NCI-H2029 (cell line): ENCODE measurements at places on chromosomes 1 and 21.

DNA sequence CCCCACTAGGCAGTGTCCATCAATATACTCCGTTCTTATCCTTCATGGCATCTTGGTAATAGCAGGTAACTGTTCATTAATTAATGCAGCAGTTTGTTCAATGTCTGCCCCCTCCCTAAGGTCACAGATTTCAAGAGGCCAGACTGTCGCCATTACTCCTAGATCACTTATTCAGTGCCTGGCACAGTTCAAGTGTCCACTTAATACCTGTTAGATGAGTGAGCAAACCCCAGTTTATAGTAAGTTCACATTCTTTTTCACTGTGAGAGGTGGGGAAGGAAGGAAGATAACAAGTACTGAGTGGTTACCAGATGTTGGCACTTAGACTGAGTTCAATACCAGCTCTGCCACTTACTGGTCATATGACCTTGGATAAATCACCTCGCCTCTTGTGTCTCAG lies 36.4 kb downstream of the OPRD1 start:
- DNase-seq = no peak

DNA sequence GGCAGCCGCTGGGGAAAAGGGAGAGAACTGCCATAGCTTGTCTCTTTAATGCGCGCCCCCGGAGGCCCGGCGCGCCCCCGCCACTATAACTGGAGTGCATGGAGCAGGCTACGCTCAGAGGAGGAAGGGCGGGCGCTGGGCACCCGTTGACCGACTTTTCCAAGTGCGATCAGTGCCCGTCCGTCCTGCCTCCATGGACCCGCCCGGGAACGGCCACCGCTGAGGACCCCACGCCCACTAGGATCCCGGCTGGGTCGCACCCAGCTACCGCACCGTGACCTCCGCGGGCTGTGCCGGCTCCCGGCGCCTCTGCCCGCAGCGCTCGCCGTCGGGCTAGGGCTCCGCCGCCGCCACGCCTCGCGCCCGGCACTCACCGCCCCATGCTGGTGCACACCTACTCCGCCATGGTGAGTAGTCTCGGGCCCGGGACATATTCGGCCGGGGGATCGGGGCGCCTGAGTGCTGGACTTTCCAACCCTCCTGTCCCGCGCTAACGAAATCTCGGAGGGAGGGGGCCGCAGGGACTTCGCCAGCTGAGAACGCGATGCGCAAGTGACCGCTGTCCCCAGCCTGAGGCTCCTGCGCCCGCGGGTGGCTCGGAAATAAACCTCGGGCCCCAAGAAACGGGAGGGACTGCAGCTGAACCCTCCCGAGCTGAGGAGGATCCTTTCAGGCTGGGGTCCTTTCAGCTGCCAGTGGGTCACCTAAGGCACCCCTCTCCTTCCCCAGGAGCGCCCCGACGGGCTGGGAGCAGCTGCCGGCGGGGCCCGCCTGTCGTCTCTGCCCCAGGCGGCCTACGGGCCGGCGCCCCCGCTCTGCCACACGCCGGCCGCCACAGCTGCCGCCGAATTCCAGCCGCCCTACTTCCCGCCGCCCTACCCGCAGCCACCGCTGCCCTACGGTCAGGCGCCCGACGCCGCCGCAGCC lies at the start of gene TFAP2E:
TFAP2E (plus strand) TSS at position 117 of the 927 bp plus-strand sequence; CDS start at position 381, 264 bp downstream.
- DNase-seq = peak; percentile 12

DNA sequence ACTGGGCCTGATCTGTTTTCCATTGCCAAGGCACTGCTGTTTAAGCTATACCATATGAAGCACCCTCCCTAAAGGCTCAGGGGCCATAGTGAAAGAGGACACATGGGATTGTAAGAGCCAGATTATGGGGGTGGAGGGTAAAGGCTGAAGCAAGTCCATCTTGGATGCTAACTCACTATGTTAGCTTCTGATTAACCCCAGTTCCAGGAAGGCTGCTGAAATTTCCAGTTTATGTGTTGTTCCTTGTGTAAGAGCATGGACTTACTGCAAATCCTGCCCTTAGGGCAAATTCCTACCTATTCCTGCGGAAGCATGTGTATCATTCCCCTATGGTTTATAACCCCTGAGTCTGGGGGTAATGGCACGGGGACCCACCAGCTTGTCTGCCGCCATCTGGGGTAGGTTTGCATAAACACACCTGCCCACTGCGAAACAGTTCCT lies 91.8 kb upstream of the SERBP1 start:
- DNase-seq = no peak

DNA sequence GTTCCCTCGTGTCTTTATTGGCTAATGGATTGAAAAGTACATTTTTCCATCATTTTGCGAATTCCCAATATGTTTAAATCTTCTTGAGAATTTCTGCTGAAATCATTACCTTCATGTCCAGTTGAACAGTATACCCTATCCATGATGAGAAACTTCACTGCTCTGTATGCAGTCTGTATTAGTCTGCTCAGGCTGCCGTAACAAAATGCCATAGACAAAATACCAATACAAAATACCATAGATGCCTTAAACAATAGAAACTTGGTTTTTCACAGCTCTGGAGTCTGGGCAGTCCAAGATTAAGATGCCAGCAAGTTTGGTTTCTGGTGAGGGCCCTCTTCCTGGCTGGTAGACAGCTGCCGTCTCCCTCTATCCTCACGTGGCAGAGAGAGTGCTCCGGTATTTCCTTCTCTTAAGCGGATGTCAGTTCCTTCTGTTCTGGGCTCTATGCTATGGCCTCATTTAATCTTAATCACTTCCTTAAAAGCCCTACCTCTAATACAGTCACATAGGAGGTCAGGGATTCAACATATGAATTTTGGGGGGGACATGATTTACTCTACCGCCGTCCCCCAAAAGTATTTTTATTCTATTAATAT lies 27.0 kb downstream of the CXADR start:
- no peak for DNase-seq

- no peak for DNase-seq
Measured at GRCh38 chr1:72827278-72827677, 544.9 kb upstream of the NEGR1 start.

DNA sequence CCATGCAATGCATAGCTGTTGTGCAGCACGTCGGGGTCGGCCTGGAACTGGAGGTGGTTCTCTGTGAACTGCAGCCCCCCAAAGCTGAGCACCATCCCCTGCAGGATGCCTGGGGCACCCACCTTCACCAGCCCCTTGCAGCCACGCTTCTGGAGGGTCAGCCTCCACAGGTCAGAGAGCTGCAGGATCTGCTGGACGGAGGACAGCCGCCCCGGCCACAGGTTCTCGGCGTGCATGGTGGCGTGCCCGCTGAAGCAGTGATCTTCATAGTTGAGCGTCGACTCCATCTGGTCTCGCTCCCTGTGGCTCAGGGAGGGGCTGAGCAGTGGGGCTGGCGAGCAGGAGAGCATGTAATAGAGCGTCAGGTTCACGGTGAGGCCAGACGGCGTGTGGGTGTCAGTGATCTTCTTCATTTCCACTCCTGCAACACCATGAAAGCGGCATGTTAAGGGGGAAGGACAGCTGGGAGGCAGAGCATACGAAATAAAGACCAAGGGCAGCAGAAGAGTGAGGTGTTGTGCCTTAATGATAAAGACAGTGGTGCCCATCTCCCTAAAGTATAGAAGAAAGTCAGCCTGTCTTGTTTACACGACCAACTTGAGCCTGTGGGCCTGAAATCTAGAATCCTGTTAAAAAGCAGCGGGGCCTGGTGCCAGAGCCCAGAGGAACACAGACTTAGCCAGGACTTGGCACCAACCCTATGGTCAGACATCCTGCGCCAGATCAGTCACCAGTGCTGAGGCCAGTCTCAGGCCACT lies 3.0 kb downstream of the KIAA2013 start:
- no peak for DNase-seq

- DNase-seq = no peak
Measured at GRCh38 chr1:23578311-23578996, 19.2 kb upstream of the ID3 start.

DNA sequence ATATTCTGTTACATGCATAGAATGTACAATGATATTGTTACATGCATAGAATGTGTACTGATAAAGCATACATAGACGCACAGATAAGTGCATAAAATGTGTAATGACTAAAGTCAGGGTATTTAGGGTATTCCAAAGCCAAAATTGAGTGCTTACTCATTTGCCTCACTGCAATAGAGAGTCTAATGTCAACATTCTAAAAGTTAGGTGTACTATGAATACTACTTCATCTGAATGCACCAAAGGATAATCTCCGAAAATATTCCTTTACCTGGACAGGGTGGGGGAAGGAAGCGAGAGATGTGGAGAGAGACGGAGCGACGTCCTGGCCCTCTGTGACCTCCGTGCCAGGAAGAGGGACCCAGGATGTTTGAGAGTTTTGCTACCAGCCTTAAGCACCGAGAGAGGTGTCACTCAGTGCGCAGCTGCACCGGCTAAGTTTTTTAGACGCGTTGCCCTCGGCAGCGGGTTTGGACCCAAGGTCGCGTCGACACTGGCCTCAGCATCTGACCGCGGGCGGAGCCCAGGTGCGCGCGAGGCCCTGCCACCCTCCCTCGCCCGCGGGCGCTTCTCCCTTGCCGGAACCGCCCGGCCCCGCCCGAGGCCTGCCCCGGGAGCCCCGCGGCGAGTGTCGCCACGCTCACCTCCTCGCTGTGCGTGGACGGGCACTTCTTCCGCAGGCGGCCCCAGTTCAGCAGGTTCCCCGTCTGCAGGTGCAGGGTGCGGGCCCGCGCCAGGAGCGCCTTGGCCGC lies 660 bp downstream of the GCLM start:
- DNase-seq = peak; percentile 29

DNA sequence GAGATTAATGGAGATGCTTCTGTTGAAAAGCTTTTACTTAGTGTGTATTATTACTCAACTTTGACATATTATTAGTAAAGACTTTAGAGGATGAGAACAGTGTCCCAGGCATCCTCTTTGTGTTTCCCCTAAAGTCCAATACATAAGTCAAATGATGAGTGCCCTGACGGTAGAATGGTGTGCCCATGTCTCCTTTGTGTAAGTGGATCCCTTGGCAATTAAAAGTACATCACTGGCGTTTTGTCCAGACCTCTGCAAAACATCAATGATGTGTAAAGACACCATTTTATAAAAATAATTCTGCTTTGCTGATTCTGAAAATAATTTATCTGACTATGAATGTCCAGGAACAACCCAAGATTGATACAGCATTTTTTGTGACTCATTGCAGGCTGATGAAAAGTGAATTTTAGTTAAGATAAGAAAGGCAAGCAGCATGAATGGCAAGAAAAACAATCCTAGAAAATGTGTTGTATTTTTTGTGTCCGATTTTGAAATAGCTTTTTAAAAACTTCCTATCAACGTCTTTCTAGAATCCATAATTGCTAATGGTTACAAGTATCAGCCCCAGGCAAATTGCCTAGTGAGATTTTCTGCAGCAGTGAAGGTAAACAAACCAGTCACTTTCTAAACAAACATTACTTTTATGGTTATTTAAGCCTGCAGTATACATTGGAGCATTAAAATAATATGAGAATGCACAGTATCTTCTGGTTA lies 251.5 kb downstream of the PTPRC start:
- no peak for DNase-seq

DNA sequence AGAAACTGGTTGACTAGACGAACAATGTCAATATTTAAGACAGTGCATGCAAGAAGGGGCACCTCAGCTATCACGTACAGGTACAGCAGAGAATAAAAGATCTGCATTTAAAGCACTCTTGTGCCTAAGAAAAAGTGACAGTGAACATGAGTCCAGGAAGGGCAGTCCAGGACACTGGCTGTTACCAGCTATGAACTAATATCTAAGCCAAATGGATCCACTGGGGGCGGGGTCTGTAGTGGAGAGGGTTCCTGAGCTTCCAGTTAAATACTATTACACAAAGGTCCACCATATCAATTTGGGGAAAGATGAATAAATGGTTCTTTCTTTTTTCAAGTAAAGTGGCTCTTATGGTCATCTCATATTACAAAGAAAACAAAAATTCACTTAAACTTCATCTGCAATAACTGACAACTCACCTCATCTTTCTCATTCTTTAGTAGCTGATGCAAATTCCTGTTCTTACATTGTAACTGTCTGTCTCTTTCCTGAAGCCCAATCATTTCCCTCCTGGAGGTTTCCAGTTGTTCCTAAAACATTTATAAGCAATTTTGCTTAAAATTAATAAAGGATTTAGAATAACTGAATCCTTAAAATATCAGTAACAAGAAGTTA lies 24.5 kb downstream of the SSX2IP start:
- peak; percentile 57 for DNase-seq

GRCh38 chr1:28156821-28157220 lies 19.7 kb downstream of the PTAFR start:
- DNase-seq = no peak

- DNase-seq = no peak
Measured at GRCh38 chr1:185156288-185156853, 382 bp downstream of the TRMT1L start.

DNA sequence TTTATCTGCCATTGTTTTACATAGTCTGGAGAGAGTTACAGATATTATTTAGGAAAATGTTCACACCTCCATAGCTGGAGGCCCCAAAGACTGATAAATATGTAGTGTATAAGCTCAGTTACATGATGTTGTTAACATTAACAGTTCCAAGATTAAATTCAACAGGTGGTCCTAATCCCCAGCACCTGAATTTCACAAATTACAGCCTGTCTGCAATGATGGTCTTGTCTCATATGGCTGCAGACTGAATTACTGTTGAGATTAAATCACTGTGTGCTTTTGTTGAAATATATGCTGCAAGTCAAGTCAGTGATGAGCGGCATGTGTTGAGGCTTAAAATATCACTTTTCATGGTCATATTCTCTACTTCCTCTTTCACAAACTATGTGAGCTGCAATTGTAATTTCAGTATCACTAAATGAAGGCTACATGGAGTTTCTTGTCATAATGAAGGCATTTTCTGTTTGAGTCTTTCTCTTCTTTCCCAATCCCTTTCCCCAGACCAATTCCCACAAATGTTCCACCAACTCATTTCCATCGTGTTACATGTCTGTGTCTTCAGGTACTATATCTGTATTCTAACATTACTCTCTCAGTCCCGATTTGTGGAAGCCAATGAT lies 4.2 kb downstream of the ST6GALNAC5 start:
- DNase-seq = no peak

GRCh38 chr1:151510957-151511635 lies at the start of gene CGN:
CGN (plus strand) TSS chr1:151511387; CDS start chr1:151518520, 7,133 bp downstream.
- DNase-seq = peak; percentile 89

DNA sequence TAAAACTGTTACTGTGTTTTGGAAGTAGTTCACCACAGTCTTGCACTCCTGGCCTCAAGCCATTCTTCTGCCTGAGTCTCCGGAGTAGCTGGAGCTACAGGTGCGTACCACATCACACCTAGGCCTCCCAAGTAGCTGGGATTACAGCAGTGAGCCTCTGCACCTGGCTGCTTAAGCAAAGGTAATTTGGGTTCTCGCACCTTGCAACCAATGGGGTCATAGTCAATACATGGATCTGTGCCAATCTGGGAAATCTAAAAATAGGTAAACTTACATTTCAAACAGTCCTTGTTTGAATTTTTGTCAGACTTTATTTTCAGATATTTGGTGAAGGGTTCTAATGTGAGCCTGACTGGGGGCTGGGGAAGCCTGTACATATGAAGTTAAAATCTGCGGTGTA lies 466.5 kb downstream of the PCP4 start:
- no peak for DNase-seq

DNA sequence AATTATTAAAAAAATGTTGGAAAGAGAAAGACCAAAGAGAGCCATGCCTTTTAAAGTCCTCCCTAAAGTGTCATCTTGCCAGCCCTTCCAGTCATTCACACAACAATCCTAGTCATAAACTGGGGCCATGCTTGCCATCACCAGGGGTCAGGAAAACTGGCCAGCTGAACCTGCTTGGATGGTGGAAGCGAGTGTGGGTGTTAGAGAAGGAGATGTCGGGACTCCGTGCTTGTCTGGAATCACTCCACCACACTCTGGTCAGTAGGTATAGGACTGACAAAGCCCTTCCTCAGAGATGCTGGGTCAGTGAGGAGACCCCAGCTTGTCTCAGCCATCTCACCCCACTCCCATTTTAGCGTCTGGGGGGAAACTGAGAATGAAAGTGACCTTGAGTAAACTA lies 3.3 kb upstream of the HAPLN2 start:
- no peak for DNase-seq
